ENCODE measurements at places on chromosomes 2 and 18. TPM values are rescaled to one million over a fixed set of nuclear protein-coding genes. Genes with fewer than 3 reads are reported as not detected.
A peak's percentile ranks its signal among the peaks of the same experiment; 100 is the strongest.

- no peaks in the 10 kb centered on the region for H3K4me1 ChIP-seq
- no peak for DNase-seq
- no peak overlapping the region for H3K4me3 ChIP-seq
- H3K27ac ChIP-seq: no peak overlapping the region
- peaks cover 2% of the 10 kb centered on the region for H3K27me3 ChIP-seq
- no peaks in the 10 kb centered on the region for H3K36me3 ChIP-seq
Measured at GRCh38 chr2:154640000-154640399, 58.5 kb upstream of the KCNJ3 start.

The ME2 gene
- 76.3 TPM for total RNA-seq

The RESP18 gene
- not detected for total RNA-seq

The PER2 gene
- 13.0 TPM for total RNA-seq

DNA sequence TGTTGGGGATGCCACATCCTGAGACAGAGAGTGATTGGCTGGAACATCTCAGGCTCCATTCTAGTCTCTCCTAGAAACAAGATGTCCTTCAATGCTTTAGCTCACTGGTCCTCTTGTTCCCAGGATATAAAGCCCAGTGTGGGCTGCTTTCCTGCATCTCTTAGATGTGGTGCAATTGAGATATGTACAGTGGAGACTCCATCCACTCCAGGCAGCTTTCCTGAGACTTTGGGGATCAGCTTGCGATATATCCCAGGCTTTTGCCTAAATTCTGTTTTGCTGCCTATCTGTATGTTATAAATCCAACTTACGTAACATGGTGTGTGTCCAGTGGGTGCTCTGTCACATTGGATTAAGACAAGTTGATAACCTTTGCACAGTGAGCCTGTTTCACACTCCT, 264.9 kb downstream of the SUCLG1 start:
- H3K27ac ChIP-seq: no peak overlapping the region
- H3K4me3 ChIP-seq: no peak overlapping the region
- H3K36me3 ChIP-seq: no peaks in the 10 kb centered on the region
- DNase-seq: no peak
- H3K27me3 ChIP-seq: no peaks in the 10 kb centered on the region

DNA sequence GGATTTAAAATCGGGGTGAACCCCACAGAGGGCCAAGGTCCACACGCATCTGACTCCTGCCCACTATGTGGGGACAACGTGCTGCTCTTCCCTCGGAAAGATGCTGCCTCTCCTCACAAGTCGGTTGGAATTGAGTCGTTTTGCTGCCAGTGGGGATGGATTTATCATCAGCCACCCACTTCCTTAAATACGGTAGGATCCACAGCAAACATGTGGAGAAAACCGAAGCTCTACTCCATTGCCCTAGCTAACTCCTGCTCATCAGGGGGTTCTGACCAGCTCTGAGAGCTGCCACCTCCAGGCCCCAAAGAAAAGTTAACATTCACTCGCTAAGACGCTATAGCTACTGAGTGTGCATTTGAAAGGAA, 80.9 kb downstream of the CHRNA1 start:
- peaks cover 56% of the 10 kb centered on the region for H3K4me1 ChIP-seq
- H3K4me3 ChIP-seq: peak overlapping the region; percentile 91
- DNase-seq: no peak
- no peaks in the 10 kb centered on the region for H3K27me3 ChIP-seq
- H3K36me3 ChIP-seq: peaks cover 5% of the 10 kb centered on the region

All from activated naive CD8-positive, alpha-beta T cell treated with anti-CD3 and anti-CD28 coated beads, Interleukin-2, amount 10 ng/mL, durations not matched to agents 7 days and 5 days (primary cell).